ENCODE measurements at places on chromosomes 16 and 17.

- DNase-seq, result no peak
These were observed 25.8 kb upstream of the HAS3 start for GRCh38 chr16:69079697-69080096.

- no peak for DNase-seq
These were observed 32.2 kb upstream of the BRD7 start for GRCh38 chr16:50400967-50401348.

DNA sequence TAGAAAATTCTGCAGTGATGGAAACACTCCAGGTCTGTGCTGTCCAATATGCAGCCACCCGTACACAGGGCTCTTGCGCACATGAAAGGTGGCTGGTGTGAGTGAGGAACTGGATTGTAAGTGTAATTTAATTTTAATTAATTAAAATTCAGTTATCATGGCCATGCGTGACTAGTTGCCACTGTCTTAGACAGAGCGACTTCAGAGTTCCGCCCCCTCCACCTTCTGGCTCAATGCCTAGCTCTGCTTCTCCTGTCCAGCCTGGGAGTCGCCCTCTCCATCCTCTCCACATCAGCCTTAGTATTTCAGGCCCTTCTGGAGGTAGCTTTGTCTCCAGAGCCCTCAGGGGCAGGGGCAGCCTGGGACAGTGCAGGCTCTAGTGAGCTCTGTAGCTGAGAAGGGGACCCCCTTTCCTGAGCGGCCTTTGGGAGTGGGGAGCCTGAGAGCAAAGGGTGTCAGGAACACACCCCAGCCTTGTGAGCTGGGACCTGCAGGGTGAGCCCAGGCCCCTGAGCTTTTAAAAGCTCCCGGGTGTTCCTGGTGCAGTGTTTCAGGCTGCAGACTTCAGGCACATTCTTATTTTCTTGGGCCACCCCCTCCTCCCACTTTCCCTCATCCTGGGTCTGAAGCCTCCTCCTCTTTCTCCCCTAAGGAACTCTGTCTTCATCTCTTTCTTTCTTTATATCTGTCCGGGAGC is 99.4 kb downstream of the IRF8 start:
- DNase-seq, result no peak

DNA sequence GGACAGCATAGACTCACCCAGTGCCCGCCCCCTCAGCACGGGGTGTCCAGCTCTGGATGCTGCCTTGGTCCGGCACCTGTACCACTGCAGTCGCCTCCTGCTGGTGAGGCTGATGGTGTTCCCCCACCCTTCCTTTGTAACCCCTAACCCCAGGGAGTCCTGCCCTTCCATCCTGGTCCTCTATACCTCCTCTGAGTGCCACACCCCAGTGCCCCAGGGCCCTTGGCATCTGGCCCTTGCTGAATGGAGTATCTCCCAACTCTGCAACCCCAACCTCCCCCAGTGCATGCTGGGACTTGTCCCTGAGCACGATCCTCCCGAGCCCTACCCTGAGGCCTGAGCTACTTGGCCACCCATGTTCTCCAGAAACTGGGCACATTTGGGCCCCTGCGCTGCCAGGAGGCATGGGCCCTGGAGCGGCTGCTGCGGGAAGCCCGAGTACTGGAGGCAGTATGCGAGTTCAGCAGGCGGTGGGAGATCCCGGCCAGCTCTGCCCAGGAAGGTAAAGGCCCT is 15.8 kb downstream of the RIPOR1 start:
- no peak for DNase-seq

DNA sequence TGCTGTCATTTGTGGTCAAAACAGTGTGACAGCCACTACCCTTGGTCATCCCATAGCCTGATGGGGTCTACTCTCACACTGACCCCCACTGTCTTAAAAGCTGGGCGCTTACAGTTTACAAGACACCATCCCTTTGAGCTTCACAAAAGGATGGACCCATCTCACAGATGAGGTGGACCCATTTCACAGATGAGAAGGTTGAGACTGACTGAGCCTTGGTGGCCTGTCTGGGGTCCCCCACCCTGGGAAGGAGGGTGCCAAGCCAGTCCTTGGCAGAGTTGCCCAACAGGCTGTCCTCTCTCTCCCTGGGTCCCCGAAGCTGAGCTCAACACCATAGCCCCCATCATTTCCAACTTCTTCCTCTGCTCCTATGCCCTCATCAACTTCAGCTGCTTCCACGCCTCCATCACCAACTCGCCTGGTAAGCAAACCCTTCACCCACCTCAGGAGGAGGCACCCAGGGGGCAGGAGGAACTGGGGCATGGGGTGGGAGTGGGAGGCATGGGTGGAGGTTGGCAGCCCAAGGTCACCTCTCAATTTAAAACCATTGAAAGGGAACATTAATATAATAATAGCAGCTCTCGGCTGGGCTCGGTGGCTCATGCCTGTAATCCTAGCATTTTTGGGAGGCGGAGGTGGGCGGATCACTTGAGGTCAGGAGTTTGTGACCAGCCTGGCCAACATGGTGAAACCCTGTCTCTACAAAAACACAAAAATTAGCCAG is 17.2 kb downstream of the SLC12A3 start:
- DNase-seq, result no peak

Measured in NCI-H345 (cell line).